ENCODE measurements at places on chromosomes 2 and 18.

DNA sequence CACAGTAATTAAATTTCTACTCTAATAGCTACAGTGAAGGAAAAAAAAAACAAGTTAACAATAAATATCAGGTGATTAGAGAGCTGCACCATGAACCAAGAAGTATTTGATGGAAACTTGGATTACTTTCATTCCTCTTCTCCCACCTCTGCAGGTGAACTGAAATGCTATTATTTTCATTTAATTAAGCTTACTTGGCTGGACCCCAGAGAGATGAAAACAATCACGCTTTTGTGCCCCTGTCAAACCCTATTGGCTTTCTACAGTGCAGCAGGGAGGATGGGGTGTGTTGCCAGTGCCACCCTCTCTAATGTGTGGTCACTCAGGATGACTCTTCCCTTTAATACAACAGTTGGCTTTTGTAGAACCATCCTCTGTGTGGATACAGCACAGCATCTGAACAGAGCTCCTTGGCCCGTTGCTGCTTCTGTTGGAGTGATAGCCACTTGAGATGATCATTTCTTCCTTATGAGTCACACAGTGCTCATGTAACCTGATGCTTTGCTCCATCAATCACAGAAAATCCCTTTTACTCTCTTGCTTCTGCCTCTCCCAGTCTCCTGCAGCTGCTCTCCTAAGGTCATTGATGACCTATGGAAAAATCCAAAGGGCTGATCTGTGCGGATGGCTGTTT lies 5.5 kb upstream of the ARL4C start:
- no peak for DNase-seq

DNA sequence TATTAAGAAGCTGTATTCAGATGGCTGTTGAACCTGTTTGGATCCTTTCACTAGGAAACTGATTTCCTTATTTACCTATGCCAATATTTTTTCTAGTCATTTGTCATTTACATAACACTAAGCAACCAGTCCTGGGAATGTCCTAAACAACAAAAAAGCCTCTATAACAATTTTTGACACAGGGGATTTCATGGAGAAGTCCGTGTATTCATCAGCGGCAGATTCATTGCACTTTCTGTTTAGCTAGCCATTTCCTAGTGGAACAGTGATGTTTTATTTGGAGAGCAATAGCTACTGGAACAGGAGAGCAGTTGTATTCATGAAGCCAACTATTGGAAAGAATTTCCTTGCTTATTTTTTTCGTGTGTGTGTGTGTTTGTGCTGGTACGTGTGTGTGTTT lies 604.3 kb upstream of the POU3F3 start:
- no peak for DNase-seq

DNA sequence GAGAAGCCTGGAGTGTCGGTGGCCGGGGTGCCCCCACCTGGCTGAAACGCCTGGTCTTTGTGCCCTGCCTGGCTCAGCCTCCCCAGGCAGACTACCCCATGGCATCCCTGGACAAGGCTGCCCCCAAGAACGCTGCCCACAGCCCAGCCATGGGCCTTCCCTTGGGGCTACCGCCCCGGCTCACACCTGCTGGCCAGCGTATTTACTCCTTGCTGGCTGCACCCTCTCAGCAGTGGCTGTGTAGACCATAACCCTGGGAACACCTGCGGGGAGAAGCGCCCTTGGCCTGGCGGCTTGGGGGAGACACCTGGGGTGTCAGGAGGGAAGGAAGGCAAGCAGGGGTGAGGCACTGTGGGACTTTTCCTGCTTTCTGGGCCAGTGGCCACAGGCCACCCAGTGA lies 17.3 kb downstream of the CAPN10 start:
- DNase-seq, result no peak

GRCh38 chr2:128753800-128754199 lies 435.1 kb upstream of the HS6ST1 start:
- DNase-seq, result no peak

GRCh38 chr2:136767030-136767429 lies 1.7 kb downstream of the THSD7B start:
- DNase-seq, result no peak

- no peak for DNase-seq
Observed at GRCh38 chr2:235970204-235971040, 197.8 kb downstream of the GBX2 start.

GRCh38 chr18:27005589-27005988 lies 140.1 kb upstream of the AQP4 start:
- no peak for DNase-seq

DNA sequence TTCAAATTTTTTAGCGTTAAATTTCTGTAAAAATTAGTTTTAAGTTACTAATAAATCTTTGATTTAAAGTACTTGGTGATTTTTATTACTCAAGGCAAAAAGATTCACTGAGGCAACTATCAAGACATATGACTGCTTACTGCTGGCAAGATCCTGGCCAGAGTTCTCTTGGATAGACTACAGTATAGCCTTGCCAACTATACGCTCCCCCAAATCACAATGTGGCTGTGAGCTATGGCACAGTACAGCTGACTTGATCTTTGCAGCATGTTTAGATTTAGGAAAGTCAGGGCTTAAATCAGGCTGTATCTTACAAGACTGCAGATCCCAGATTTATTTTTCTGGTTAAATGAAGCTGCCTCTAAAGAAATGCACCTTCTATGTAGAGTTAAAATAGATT lies 26.5 kb downstream of the MSTN start:
- DNase-seq, result no peak

DNA sequence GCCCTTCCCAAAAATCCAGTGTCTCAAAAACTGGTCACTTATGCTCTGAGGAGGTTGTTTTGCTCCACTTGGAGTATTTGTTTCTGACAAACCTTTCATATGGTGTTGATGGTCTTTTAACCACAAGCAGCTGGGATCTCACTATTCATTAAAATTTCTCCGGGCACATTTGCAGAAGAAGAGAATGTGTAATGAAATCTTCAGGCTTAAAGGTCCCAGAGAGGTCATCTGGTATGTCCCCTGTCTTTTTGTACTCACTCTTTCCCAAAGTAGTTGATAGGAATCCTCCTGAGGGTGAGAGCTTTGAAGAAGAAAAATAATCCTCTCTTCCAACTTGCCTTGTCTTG lies 430.8 kb downstream of the SETBP1 start:
- no peak for DNase-seq

DNA sequence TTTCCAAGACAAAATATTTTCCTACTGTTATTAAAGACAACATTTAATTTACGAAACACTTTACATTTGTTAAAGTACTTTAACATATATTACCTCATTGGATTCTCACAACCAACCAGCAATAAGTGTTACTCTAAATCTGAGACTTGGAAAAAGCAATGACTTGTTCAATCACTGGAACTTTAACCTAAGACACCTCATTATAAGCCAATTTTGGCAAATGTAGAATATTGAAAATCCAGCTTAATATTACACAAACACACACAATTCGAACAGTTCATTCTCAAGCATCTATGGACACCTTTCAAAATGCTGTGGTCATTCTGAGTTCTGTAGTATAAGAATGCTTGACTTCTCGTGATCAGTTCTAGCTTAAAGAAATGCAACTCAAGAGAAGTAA lies 619.4 kb upstream of the CHAC2 start:
- no peak for DNase-seq

DNA sequence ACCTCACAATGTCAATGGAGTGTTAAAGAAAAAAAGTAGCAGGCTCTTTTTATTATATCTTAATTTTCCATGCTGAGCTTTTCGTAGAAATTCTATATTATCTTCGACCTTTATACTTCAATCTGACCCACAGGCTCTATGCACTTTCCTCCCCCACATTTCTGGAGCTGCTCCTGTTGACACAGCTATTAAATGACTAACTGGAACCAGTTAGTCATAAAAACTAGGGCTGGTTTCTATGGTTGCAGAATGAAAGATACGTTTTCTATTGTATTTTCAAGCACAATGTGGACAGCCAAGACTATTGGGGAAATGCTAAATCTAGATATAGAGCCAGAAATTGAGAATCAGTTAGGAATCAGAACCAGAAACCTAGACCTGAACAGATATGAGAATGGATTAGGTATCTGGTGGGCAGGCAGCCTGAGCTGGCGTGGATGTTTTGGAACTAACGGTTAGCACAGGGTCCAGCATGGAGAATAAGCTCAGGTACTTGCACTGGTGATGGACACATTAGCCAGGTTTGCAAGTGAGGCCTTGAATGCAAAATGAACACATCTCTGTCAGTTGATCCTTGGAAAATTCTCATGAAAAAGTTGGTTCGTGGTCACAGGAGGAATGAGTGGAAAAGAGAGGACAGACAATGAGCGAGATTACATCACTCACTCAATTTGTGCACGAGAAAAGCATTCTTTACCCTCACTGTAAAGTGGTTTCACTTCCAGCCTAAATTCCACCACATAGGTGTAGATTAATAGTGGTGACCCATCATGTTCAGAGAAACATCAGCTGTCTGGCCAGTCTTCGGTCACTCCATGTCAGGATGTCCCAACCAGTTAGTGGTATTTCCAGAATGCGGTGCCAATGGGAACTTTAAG lies 144.6 kb upstream of the EPHA4 start:
- DNase-seq, result no peak

- DNase-seq, result no peak
Observed at GRCh38 chr2:113005030-113005509, at the start of gene IL36A. Gene IL36A (plus strand): TSS chr2:113005459. CDS start chr2:113005872, 413 bp downstream.

DNA sequence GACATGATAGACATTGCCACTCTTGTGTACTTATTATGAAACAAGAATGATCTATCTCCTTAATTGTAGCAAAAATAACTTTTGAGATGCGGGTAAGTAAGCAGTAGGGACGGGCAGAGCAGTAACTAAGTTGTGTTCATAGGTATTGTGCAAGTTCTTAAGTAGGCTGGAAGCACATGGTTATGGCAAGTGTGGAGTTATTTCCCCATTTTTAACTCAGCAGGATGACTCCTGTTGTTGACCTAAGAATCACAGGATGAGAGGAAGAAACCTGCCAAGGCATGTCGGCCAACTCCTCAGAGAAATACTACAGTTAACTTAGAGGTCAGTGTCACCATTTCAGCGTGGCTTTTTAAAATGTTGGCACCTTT lies 51.1 kb upstream of the FN1 start:
- no peak for DNase-seq

DNA sequence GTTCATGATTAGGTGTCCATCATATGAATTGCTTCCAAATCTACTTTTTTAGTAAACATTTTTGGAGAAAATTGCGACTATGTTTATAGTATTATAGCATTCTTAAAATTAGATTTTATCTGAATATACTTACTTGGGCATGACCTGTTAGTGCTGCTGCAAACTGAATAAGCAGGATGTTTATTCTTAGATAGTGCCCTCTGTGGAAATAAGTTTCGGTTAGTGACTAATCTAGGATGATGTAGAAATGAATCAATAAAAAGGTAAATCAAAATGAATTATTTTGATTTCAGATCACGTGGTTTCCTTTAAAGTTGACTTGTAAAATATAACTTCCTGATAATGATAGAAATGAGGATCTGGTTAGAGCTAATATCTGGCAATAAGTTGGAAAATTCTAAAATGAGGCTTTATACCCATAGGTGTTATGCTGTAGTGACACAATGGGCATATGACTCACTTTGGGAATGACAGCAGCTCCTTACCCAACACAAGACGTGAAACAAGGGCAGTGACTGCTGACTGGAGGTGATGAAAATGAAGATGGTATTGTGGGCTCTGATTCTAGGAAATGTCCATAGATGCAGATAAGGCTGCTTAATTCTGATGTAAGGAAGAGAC lies 165.8 kb upstream of the TCF4 start:
- DNase-seq, result no peak

GRCh38 chr18:10090668-10091067 lies 176.9 kb downstream of the VAPA start:
- DNase-seq, result no peak

DNA sequence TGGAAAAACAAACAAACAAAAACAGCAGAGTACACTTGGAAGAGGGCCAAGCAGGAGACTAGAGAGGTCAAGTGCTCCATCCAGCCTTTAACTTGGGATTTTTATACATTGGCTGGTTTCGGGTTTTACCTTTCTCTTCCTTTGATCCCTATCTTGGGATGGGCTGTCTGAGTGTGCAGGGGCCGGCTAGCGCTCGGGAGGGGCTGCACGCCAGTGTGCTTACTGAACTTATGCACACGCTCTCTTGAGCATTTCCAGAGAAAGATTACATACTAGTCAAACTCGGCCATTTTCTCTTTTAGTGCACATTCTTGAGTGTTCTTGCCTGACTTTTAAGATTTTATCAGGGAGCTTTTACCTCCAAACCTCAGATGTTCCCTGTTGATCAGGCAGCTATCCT lies 707.8 kb downstream of the DSC3 start:
- DNase-seq, result no peak

DNA sequence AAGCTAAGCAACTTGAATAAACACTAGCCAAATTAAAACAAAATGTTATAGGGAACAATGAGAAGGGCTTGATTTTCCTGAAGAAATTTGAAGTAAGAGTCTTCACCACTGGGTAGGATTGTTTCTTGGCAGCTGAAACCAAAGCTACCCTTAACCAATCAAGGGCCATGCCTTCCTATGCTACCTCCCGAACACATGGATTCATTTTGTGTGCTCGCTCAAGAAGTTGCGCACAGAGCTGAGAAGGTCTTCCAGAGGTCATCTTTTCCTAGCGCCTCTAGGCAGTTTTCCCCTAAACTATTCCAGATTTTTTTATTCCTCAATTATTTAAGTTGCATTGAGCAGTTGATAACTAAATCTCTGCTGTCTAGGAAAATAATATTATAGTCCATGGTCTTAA lies 264.6 kb downstream of the RBM43 start:
- DNase-seq, result no peak

- DNase-seq, result no peak
Observed at GRCh38 chr18:45801416-45802004, 24.0 kb upstream of the SIGLEC15 start.

GRCh38 chr2:134173338-134174016 lies 80.4 kb upstream of the MGAT5 start:
- no peak for DNase-seq

DNA sequence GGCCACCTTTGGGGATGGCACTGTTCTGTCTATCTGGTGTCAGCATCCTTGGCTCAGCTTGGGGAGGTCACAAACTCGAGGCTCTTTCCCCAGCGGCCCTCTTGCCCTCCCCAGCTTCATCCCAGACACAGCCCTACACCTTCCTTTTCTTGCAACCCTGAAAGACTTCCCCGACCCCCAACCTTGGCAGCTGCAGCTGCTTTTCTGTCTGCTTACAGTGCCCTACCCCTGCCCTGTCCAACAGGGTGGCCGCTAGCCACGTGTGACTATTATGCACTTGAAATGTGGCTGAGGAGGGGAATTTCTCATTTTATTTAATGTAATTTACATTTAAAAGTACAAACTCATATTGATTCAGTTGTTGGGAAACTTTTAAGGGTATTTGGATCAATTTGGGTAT lies 41.3 kb downstream of the NGEF start:
- no peak for DNase-seq

- no peak for DNase-seq
Observed at GRCh38 chr2:223578846-223579245, 23.3 kb downstream of the SCG2 start.

Measured in naive B cell (primary cell).